M059J (cell line): ENCODE measurements at places on chromosomes 6 and 20. TPM values are rescaled to one million over a fixed set of nuclear protein-coding genes. Genes with fewer than 3 reads are reported as not detected.

The NKX2-4 gene
- total RNA-seq = 0.86 and 1.2 TPM in 2 replicates

- DNase-seq = peak; percentile 98
These were observed 22.8 kb upstream of the TAF4 start for GRCh38 chr20:62088258-62089127.

DNA sequence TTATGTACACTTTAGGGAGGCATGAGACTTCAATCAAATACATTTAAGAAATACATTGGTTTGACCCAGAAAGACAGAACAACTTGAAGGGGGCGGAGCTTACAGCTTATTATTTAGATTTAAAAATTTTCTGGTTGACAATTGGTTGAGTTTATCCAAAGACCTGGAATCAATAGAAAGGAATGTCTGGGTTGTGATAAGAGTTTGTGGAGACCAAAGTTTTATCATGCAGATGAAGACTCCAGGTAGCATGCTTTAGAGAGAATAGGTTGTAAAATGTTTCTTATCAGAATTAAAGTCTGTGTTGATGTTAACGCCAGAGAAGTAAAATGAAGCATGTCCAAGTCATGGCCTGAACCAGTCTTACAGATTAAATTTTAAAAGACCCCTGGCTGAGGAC is 757.8 kb upstream of the ADGRB3 start:
- DNase-seq = no peak

DNA sequence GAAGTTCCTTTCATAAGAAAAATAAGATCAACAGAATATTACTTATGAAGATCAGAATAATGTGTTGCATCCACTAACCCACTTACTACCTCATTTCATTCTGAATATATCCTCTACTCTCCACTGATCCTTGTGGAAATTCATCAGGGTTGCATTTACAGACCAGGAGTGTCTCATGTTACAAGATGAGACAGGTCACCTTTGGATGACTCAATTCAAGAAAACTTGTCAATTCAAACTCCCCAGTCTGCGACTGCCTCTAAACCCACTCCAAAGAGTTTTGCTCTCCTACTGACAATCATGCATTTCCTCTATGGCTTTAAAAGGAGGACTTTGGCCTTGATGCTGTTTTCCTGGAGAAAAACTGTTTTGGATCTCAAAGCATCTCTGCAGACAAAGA is 68.4 kb downstream of the ID4 start:
- DNase-seq = peak; percentile 40

DNA sequence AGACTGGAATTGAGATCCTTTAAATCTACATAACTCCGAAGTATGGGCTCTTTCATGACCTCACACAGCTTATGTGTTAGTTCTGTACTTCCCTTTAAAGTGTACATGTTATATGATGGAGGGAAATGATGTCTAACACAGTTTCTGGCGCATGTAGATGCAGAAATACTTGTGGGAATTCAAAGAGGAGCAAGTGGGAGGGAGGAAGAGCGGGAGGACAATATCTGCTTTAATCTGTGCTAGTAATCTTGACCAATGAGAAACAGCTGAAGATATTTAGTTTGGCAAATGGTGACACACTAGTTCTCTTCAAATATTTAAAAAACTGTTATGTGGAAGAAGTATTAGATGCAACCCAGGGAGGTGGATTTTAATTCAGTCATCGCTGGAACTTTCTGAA is 62.9 kb upstream of the PLEKHG1 start:
- DNase-seq = no peak

DNA sequence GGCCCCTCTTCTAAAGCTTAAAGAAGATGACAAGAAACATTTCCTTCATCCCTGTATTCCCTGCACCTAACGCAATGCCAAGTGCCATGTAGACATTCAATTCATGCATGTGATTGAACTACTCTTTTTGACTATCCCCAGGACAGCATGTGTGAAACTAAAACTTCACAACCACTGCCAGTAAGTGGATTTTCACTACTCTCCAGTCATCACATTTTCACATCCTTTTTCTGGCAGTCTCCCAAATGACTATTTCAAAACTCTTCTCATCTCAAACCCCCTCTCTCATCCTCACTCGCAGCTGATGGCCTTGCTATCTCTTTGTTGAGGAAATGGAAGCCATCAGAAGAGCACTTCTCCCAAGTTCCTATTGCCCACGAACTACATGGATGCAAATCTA is 122.6 kb downstream of the OPRM1 start:
- DNase-seq = no peak

DNA sequence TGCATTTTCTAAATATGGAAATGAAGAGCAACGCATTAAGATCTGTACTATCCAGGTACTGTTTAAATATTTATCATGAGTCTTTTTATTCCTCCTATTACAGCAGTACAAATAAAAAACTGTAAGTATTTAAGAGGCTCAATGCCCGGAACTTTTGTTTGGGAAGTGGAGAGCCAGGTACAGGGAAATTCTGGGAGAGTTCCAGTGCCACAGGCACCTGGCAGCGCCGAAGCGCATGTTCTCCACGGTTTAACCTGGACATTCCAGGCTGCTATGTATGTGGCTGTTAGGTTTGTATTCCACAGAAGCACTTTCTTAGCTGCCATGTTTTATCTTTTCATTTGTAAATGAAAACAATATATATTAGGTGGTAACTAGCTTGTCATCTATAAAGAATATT is 81.7 kb downstream of the PREP start:
- no peak for DNase-seq

The FOXA2 gene
- total RNA-seq = not detected in 2 replicates

DNA sequence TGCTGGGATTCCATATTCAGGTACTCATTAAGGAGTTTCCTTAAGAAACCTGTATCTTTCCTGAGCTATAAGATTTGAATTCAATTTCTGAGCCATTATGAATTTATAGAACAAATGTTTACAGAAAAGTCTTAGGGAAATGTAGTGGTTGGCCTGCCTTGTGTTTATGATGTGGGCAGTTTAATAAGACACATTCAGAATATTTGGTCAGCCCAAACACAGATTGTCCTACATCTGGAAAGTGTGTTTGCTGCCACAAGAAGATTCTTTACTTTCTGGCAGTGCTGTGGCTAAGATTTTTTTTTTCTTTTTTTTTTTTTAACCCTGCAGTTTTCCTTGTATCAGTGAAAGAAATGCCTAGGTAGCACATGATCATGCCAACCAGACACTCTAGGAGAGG is 15.2 kb downstream of the TBX18 start:
- DNase-seq = no peak

The SFTA2 gene
- not detected in 2 replicates for total RNA-seq

The SPATS1 gene
- total RNA-seq = not detected in 2 replicates

- DNase-seq = peak; percentile 26
These were observed 1.4 kb downstream of the DEFB124 start for GRCh38 chr20:31473331-31474096.

GRCh38 chr20:23048283-23049200 is 930 bp downstream of the THBD start:
- DNase-seq = peak; percentile 54

DNA sequence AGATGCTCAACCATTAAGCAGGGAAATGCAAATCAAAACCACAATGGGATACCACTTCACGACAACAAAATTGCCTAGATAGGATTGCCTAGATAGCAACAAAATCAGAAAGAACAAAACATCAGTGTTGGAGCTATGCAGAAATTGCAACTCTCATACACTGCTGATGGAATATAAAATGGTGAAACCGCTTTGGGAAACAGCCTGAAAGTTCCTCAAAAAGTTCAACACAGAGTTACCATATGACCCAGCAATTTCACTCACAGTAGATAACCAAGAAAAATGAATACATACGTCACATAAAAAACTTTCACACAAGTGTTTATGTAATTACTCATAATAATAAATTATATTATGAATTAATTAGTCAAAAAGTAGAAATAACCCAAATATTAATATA is 78.3 kb downstream of the MAFB start:
- DNase-seq = no peak

GRCh38 chr20:9160757-9161156 is 91.9 kb downstream of the PLCB4 start:
- DNase-seq = peak; percentile 41

- DNase-seq = peak; percentile 57
These were observed 10.8 kb upstream of the BTN3A2 start for GRCh38 chr6:26354162-26354561.

DNA sequence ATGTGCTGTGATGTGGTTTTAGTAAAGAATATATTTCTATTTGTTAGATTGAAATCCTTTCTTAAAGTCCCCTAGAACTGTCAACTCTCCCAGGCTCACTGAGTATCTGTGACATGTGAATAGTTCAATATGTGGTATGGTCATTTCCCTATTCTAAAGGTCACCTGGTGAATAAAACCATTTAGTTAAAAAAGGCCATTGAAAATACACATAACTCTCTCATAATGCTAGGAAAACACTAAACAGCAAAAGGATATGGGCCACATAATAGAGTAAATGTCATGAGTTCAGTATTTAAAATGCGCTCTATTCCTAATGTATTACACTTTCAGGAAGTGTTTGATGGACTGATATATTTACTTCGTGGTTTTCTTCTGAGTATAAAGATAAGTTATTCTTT is 420.9 kb upstream of the JAG1 start:
- DNase-seq = no peak

DNA sequence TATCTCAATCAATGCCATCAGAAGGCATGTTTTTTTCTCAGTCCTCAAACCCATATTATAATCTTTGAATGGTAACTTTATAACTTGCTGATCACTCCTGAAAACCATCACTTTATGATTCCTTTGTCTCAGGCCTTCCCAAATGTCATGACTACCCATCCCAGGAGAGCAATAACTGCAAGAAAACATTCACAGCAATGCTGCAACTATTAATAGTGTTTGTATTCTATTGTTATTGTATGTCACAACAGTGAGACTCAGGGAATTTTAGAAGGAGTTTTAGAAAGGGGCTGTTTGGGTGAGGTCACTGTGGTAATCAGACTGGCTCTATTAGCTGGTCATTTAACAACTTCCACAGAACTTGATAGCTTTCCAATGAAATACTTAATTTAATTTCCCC is 301.4 kb upstream of the TBX18 start:
- DNase-seq = no peak

The TAGAP gene
- 0.02 TPM in 1 of 2 replicates, not detected in the other for total RNA-seq

GRCh38 chr20:34715384-34715783 is 11.2 kb downstream of the TP53INP2 start:
- DNase-seq = no peak

The C20orf202 gene
- total RNA-seq = not detected in 2 replicates

The PDYN gene
- not detected in 2 replicates for total RNA-seq

GRCh38 chr6:52694404-52694803 is 23.5 kb downstream of the TMEM14A start:
- no peak for DNase-seq

The TCF21 gene
- 0.07 TPM in 1 of 2 replicates, not detected in the other for total RNA-seq

The KCNK16 gene
- total RNA-seq = not detected in 2 replicates

- no peak for DNase-seq
These were observed 16.7 kb upstream of the ZFAND3 start for GRCh38 chr6:37802810-37803209.

GRCh38 chr20:40104959-40105358 is 584.1 kb downstream of the MAFB start:
- DNase-seq = peak; percentile 43

DNA sequence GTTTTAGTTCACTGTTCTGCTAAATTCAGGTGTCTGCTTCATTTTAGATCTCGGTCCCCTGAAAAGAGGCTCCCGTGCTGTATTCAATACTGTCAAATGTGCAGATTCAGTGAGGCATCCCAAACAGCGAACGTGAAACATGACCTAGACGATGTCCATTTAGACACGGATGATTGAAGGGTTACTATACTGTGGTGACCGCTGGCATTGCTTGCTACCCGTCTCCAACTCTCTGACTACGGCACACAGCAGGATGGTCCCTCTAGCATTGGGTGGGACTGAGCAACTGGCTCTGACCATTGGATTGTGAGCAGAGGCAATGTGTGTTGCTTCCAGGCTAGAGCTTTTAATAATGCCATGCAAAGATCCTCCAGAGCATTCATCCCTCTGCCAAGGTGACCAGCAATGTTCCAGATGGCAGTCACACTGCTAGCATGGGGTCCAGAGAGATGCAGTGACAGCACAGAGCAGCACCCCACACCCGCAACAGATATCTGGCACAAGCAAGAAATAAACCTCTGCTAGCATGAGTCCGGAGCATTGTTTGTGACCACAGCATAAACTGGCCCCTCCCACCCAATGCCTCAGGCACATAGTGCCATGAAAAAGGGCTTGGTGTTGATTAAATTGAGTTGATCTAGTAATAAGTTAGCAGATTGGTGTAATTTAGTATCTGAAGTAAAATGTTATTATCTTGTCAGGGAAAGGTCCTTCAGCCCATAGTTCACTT is 9.0 kb downstream of the METTL24 start:
- DNase-seq = peak; percentile 34

DNA sequence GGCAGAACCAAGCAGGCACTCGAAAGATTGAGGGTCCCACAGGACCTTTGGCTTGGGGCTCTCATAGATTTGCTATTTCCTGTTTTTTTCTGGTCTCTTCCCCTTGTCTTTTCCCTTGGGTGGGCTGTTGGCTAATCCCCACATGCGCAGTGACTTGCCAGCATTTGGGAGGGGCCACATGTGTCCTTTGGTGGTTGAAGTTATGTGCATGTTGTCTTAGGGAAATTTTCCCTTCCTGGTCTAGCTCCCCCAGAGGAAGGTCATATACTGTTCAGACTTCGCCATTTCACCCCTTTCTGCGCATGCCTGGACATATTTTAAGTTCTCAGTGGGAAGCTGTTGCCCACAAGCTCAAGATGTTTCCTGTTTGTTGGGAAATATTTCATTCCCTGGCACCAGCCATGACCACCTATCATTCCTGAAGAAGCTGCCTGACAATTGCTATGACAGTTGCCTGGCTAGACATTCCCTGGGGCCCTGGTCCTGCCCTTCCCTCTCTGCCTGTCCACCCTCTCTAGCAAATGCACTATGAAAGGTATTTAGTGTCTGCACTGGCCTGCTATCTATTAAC is 156.2 kb upstream of the THBS2 start:
- DNase-seq = no peak

DNA sequence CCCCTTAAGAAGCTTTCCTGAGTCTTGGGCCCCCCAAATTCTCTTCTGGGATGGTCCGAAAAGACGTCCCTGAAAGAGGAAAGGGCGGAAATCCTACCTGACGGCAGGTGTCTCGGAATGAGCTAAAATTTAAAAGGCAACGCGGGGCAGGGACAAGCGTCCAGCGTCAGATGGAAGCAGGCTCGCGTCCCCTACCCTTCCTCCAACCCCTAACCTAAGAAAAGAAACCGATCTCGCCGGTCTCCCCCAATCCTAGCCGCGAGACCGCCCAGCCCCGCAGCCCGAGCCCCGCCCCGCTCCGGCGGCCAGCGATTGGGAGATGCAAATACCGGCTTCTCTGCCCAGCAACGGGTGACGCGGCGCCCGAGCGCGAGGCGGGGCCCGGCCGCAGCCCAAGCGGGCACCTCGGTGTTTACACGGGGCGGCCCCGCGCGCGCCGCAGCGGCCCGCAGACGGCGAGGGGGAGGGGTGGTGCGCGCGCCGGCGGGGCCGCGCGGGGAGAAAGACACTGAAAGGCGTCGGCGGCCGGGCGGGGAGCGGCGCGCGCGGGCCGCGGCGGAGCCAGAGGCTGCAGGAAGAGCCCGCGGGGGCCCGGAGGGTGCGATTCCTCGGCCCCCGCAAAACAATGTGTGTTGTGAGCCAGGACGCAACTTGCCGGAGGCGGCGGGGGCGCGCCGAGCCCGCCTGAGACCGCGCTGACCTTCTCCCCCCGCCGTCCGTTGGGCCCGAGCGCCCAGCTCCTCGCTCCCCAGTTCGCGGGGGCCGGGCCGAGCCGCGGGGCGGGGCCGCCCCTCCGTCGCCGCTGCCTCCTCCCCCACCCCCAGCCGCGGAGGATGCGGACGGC is at the start of gene SOX12:
Gene SOX12 (plus strand): TSS at position 508 of the 844 bp plus-strand sequence. CDS start 373 bp downstream, outside the sequence.
- DNase-seq = peak; percentile 96
